ENCODE measurements at places on chromosomes 16 and 17.

DNA sequence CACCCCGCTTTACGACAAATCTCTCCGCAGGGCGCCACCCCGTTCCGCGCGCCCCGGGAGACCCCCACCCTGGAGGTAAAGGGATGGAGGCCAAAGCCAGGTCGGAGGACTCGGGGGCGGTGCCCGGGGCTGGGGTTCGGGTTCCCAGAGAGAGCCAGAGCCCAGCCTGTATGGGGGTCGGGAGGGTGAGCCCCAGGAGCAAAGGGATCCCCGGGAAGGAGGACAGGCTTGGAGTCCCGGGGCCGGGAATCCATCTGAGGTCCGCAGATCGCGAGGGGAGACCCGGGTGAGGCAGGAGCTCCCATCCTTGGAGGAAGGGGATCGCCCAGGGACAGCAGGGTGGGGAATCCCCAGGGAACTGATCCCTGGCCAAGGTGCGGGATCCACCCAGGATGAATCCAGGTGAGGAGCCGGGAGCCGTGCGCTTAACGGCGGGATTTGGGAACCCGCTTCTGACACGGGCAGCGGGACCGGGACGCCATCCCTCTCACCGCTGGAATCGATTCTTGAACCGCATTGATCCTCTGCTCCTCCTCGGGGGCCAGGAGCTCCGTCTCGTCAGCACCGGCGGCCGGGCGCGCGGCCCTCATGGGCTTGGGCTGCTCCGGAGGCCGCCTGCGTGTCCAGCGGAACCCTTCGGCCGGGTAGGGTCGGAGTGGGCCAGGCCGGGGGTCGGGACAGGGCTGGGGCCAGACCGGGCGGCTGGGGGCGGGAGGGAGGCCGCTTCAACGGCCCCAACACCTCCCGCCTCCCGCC is at the start of gene MMD:
Gene MMD, minus strand, starts transcription at position 657 of the 756 bp plus-strand sequence. Its CDS starts 140 bp downstream, at position 517.
- DNase-seq: peak; percentile 64

GRCh38 chr16:28140788-28141618 is 70.8 kb downstream of the XPO6 start:
- no peak for DNase-seq

DNA sequence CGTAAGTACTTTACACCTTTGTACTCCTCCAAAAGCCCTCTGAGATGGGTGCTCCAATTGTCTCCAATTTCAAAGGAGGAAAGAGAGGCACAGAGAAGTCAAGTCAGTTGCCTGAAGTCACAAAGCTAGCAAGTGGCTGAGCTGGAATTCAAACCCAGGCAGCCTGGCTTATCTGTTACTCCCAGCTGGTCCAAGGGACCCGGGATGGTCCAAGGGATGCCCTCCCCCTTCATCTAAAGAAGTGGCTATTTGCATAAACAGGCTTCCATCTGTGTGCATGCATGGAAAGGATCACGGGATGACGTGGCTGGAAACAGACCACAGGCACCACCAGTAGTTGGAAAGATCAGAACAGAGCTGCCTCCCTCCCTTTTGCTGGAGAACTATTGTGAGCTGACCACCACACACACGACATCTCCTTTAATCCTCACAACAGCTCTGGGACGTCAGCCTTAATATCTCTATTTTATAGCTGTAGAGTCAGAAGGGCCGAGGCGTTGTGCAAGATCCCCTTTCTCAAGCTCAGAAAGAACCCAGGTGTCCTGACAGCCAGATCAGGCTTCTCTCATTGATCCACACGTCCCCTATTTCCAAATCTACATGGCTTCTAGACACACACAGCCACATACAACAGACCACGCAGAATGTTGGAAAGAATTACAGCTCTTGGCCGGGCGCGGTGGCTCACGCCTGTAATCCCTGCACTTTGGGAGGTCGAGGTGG is 10.9 kb upstream of the COL1A1 start:
- no peak for DNase-seq

DNA sequence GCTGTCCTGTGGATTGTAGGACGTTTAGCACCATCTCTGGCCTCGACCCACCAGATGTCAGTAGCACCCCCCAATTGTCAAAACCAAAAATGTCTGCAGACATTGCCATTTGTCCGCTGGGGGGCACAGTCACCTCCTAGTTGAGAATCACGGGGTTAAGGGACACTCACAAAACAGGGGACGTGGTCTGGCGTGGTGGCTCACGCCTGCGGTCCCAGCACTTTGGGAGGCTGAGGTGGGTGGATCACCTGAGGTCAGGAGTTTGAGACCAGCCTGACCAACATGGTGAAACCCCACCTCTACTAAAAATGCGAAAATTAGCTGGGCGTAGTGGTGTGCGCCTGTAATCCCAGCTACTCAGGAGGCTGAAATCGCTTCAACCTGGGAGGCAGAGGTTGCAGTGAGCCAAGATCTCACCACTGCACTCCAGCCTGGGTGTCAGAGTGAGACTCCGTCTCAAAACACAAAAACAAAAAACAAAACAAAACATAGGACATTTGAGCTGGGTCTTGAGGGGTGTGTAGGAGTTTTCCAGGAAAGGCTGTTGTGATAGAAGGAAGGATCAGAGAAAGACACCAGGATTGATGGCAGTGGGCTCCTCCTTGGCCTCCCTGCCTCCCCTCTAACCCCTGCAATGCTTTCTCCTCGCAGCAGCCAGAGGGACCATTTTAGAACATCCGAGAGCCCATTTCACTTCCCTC is 171.8 kb upstream of the GSE1 start:
- DNase-seq: no peak

- no peak for DNase-seq
Observed at GRCh38 chr16:25875956-25876598, 184.3 kb downstream of the HS3ST4 start.

- peak; percentile 64 for DNase-seq
Observed at GRCh38 chr17:4545217-4545951, 9.8 kb downstream of the MYBBP1A start.

DNA sequence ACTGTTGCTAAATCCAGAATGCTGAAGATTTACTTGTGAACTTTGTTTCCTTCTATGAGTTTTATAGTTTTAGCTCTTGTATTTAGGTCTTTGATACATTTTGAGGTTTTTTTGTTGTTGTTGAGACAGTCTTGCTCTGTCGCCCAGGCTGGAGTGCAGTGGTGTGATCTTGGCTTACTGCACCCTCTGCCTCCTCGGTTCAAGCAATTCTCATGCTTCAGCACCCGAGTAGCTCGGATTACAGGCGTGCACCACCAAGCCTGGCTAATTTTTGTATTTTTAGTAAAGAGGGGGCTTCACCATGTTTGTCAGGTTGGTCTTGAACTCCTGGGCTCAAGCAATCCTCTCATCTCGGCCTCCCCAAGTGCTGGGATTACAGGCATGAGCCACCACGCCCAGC is 14.4 kb downstream of the TENT4B start:
- DNase-seq: no peak

- DNase-seq: no peak
Observed at GRCh38 chr17:6455321-6455705, 11.1 kb downstream of the PIMREG start.

DNA sequence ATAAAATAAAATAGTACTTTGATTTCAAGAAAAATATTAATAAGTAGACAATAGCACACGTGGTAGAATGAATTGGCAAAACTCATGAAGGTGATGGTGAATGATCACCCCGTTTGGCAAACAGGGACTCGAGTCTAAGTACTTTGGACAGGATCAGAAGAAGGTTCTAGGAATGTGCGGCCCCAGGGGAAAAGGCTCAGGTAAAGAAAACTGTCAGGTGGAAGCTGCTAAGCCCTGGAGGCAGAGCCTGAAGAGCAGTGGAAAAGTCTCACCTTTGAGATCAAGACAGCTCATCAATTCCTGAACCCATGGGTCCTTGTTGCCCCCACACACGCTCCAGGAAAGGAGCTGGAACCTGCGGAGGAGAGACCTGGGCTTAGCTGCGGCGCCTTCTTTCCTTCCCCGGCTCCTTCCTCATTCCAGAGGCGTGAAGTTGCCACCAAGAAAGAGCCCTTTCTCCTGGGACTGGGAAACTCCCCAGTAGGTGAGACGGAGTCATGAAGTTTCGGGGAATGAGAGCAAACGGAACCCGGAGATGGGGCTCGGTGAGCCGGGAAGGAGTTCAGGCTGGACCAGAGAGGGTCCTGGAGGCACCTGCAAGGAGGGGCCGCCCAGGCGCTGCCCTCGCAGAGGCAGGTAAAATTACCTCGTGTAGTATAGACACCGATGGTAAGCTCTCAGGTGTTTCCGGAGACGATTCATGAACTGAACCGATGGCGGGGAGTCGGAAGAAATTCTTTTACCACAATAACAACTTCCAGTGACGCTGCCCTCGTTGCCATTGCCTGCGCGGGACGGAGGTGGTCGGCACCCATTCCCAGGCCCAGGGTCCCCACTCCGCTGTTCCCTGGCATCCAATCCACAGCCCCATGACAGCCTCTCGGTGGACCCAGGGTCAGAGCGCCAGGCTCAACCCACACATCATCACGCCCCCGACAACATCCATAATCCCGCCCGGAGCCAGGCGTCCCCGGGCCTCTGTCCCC is 1.2 kb upstream of the ZMYND15 start:
- peak; percentile 28 for DNase-seq

GRCh38 chr16:77617553-77617952 is 104.8 kb upstream of the NUDT7 start:
- DNase-seq: no peak

DNA sequence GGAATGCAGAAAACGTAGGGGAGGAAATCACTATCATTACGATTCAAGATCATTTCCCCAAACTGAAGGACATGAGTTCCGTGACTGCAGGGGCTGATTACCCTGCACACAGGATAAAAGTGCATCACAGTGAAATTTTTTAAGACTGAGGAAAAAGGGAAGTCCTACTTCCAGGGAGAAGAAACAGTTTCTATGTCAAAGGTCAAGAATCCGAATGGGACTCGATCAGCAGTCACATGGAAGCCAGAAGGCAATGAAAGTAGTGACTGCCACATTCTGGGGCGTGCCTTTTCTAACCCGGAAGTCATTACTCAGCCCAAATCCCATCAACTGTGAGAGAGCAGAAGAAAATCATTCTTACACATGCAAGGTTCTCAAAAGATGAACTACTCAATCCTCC is 12.1 kb downstream of the ZZEF1 start:
- DNase-seq: peak; percentile 64

GRCh38 chr17:27518545-27519521 is 62.6 kb downstream of the KSR1 start:
- DNase-seq: no peak

DNA sequence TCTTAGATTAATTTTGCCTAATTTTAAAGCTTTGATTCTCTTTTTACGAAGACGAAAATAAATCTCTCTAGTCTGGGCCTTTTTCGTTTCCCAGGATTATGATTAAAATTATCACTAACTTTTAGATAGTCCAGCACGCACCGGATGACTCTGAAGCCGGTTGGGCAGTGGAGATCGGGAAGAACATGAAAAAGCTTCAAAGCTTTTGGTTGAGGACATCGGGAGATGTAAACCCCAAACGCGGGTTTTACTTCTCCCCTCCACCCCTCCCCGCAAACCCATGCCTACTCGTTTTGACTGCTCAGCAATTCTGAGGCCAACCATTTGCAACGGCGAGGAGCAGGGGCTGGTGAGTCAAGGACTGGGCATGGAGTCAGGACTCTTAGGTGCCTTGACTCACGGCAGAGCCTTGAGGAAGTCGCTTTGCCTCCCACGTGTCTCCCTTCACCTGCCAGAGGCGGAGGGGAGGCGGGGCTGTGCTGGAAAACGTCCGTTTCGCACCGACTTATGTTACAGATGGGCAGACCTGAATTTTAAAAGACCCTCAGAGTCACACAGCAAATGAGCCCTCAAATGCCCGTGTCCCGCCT is 989 bp upstream of the DUSP14 start:
- peak; percentile 97 for DNase-seq

DNA sequence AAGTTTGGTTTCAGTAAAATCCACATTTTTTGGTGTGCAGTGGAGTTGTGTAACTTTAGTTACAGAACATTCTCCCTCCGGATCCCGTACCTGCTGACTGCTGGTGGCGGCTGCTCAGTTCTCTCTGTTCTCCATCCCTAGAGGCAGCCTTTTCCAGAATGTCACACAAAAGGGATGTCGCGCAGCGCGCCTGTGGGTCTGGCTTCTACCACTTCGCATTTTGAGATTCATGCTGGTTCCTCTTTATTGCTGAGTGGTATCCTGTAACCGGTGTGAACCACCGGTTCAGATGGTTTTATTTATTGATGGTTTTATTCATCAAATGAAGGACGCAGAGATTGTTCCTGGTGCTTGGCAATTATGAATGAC is 981 bp upstream of the CEP131 start:
- peak; percentile 36 for DNase-seq

Measured in trophoblast cell (in vitro differentiated cells and primary cell).